Right atrium auricular region (tissue), 2 donors: ENCODE measurements at places on chromosomes 13 and 19. TPM values are rescaled to one million over a fixed set of nuclear protein-coding genes. Genes with fewer than 3 reads are reported as not detected.

GRCh38 chr13:113207460-113207859 is 1.0 kb downstream of the PCID2 start:
- peaks cover 4% of the 10 kb centered on the region for H3K36me3 ChIP-seq
- no peaks in the 10 kb centered on the region for H3K27me3 ChIP-seq
- peak overlapping the region; percentile 61 for H3K4me3 ChIP-seq
- DNase-seq = no peak

GRCh38 chr13:111422348-111422747 is 101.9 kb downstream of the TEX29 start:
- H3K27ac ChIP-seq = no peak overlapping the region
- no peaks in the 10 kb centered on the region for H3K27me3 ChIP-seq
- no peaks in the 10 kb centered on the region for H3K4me1 ChIP-seq
- no peak overlapping the region for H3K4me3 ChIP-seq
- DNase-seq = no peak

- H3K4me1 ChIP-seq = no peaks in the 10 kb centered on the region
- H3K27me3 ChIP-seq = no peaks in the 10 kb centered on the region
- DNase-seq = no peak
- no peak overlapping the region for H3K27ac ChIP-seq
- H3K36me3 ChIP-seq = no peaks in the 10 kb centered on the region
- no peak overlapping the region for H3K4me3 ChIP-seq
Observed at GRCh38 chr13:82657471-82657870, 1224.8 kb downstream of the SLITRK1 start.

The LILRB3 gene
- total RNA-seq = 8.8 TPM

The ITGBL1 gene
- 2.4 TPM for total RNA-seq
